Esophagus squamous epithelium (tissue), 5 donors: ENCODE measurements at places on chromosomes 1 and 21.

- DNase-seq = no peak
Observed at GRCh38 chr1:212760126-212760823, 31.3 kb downstream of the NSL1 start.

DNA sequence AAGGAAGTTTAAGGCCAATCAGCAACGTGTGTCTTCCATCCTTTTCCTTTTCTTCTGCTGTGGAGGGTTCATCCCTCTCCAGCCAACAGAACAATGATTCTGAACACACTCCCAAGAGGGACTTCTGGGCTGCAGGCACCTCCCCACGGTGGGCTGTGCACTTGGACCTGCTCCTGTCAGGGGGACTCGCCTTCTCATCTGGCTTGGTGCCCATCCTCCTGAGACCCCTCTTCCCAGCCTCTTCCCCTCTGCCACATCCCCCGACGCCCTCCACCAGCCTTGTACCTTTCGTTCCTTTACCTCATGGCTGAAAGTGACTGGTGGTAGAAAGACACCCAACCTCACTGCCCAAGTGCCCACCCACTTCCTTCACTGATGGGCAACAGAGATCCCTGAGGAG lies 26.0 kb upstream of the SLAMF9 start:
- no peak for DNase-seq

DNA sequence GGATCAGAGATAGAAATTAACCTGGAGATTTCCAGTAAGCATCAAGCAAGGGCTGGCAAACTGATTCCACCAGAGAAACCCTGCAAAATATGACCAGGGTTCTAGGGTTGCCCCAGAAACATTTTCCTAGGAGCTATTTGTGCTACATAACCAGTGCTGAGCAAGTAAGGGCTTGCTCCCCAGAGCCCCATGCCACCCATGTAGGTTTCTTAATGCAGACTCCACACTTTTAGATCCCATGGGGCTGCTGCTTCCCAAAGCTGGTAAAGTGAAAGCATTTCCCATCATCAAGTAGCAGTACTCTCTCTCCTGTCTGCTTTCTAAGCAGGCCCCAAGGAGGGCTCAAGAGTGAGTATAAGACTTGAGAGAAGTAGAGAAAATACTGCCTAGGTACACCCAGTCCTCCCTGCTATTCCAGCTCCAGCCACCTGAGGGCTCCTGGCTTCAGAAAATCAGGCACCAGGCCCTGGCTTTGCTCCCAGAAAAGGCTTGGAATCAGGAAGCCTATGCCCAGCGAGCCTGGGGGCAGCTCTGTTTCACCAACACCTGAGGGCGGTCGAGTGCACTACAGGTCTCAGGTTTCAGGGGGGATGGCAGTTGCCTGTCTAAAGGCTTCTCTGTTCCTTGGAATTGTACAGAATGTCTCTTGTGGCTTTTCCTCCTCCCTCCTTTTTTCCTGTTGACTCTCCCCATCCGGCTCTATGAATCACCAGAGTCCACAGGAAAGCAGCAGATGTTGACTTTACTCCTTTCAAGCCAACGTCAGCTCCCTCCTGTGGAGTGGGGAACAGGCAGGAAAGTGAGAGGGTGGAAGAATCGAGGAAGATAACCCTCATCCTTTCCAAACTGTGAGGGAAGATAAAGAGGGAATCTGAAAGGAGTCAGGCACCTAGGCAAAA lies 6.2 kb upstream of the ANKRD35 start:
- no peak for DNase-seq

DNA sequence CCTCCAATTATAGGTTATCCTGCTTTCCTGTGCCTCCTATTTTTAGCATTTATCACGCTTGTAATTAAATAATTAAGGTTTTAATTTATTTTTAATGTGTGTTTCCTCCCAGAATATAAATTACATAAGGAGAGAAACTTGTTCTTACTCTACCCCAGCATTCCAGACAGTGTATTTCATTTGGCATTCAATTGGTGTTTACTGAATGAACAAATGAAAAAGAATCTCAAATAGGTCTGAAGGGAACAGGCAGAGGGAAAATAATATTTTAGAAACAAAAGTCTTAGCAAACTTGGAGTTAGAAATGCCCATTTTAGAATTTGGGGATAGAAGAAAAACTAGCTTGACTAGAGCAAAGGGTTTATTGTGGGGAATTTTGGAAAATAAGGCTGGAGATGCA lies 9.9 kb upstream of the RSRP1 start:
- no peak for DNase-seq

DNA sequence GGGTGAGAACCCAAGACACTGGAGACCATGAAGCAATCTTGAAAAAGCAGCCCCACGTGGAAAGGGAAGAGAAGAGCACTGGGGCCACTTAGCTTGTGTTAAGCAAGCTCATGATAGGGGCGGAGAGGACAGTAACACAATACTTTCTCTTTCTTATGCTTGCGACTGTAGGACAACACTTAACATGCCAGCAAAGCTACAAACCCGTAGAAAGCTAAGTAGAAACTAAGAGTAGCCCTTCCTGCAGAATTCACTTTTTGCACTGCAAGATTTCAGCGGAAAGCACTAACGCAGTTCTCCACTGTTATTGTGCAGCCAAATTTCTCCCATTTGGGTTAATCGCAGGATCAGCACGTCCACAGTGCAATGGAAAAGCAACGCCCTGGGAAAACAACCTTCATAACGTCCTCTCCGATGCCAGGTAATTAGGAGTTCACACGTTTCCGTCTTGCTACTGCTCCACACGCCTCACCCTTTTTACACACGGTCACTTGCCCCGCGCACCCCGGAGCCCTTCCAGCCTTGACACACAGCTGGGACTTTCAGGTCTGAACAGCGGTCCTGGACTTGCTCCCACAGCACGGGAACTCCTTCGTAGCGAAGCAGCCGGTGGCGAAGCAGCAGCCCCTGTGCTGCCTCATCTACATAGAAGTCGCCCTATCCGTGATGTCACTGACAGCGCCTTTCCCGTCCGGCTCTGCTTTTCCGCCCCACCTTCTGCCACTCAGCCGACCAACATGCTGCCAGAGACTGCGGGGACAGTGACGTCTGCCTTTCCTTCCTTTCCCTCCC lies 148.6 kb downstream of the PPIAL4G start:
- no peak for DNase-seq

DNA sequence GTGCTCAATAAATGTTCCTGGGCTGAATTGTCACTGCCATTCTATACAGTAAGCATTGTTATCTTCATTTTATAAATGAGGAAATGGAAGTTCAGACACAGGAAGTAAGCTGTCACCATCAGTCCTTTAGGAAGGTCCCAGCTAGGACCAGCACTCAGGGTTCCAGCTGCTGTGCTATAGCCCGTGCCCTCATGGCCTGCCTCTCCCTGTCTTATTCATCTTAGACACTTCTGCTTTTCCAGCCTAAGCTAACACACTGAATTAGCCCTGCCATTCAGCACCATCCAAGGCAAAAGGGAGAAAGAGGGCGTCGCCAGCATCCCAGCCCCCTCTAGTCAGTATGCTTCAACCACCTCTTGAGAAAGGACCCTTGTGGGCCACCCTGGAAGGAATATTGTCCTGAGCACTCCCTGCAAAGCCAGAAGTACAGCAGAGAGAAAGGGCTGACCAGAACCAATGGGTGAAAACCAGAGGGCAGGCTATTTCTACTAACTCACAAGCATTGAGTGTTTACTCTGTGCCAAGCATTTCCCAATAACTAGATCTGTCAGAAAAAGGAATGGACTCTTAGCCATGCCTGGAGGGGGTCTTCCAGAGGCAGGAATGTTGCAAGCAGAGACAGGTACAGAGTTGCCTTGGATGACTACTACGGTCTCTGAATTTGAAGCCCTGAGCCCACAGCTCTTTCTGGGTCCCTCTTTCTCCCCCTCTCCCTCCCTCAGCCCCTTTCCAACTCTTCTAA lies 77.9 kb upstream of the NFIA start:
- DNase-seq = no peak

GRCh38 chr21:41821081-41821755 lies 54.4 kb upstream of the RIPK4 start:
- DNase-seq = no peak

DNA sequence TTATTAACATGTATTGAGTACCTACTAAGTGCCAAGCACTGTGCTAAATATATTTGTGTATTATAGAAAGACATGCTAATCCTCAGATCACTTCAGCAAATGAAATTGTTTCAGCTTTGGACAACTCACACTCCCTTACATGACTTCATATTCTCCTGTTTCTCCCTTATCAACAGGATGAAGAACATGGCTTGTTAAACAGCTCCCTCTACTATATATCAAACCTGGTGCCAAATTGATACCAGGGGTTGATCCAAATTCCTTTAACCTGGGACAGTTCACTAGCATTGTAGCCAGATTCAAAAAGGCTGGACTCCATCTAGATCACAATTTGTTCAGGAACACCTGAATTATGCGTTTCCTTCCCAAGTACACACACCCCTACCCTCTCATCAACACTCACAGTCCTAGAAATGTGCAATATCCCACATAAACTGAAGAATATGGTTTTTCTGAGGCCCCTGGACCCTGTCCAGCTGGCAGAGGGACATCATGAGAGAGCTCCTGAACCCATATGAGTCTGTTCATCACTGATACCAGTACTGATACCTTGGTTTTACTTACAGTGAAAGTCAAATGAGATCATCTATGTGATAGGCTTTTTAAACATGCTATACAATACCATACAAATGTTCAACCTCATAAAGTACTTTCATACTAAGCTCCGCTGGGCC lies 47.0 kb upstream of the PALMD start:
- DNase-seq = no peak

- DNase-seq = no peak
Observed at GRCh38 chr1:15851210-15852035, 3.9 kb downstream of the SPEN start.

GRCh38 chr1:220788900-220789299 lies 2.2 kb downstream of the MTARC1 start:
- no peak for DNase-seq

DNA sequence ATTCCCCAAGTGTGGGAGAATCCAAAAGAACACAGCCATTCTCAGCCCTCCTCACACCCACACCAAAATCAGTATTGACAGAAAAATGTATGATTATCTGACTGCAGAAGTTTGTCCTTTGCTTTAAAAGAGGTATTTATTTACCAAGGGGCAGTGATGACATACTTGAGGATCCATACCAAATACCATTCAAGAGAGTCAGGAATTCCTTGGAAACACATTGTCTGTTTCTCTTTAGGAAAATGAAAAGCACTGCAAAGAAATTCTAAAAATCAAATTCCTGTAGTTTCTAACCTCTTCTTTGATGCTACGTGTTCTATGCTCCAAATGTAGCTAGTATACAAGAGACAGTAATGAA lies 509.6 kb upstream of the CXADR start:
- DNase-seq = no peak

GRCh38 chr1:29281571-29281970 lies 45.2 kb downstream of the PTPRU start:
- DNase-seq = no peak

- DNase-seq = no peak
Observed at GRCh38 chr1:35220976-35221375, 28.0 kb upstream of the SFPQ start.

- no peak for DNase-seq
Observed at GRCh38 chr1:41385398-41386195, 24.4 kb downstream of the FOXO6 start.

DNA sequence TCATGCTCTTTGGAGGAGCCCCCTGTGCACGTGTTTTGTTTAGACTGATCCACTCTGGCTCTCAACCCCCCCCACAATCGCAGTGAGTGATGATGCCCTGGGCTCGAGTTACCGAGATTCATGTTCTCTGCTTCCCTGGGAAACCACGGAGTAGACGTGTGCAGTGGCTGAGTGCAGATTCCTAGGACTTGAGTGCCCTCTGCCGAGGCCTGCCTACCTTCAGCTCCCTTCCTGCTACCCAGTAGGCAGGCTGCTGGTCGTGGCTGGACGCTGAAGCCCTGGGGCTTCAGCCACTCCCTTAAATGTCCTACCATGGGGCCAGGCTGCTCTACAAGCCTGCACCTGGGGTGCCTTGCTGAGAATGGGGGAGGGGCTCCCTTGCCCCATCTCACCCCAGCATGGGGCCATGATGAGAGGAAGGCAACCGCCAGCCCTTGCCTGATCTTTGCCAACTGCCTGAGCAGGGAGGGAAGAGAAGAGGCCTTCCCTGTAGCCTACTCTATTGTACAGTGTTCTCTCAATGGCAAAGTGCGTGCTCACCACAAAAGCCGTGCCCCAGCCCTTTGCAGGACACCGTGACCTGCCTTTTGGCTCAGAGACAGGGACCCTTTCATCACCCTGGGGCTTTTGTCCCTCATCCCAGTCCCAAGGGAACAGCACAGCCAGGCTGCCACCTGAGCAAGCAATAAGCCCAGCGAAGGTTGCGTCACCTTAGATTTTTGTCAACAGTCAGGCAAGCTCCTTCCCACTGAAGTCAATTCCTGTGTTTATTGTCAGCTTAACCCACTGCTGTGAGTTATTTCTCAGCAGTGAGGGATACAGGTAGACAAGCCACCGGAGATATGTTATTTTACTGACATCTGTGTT lies 4.1 kb upstream of the GRIK3 start:
- no peak for DNase-seq

GRCh38 chr1:48627486-48627885 lies 149.2 kb downstream of the BEND5 start:
- DNase-seq = no peak

- no peak for DNase-seq
Observed at GRCh38 chr1:211196880-211197279, 62.3 kb upstream of the RCOR3 start.

DNA sequence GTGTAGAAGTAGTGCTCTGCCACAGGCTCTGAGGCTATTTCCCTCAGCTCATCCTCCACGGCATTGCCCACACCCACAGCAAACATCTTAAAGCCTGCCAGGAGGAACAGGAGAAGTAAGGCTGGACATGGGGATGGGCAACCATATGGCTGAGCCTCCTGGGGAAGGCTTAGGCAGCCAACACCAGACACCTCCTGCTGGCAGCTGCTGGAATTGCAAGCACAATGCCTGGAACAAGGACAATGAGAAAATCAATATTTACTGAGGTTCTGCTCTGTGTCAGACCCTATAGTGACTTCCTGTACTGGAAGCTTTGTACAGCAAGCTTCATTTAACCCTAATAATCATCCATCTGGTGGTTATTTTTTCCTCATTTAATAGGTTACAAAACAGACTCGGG lies 8.2 kb downstream of the MATN1 start:
- DNase-seq = no peak
